Keratinocyte (primary cell): ENCODE measurements at places on chromosomes 2 and 18. TPM values are rescaled to one million over a fixed set of nuclear protein-coding genes. Genes with fewer than 3 reads are reported as not detected.

CCL20 gene
- 0.70 to 13.5 TPM (median 5.2 TPM) in 3 replicates for polyA plus RNA-seq

DNA sequence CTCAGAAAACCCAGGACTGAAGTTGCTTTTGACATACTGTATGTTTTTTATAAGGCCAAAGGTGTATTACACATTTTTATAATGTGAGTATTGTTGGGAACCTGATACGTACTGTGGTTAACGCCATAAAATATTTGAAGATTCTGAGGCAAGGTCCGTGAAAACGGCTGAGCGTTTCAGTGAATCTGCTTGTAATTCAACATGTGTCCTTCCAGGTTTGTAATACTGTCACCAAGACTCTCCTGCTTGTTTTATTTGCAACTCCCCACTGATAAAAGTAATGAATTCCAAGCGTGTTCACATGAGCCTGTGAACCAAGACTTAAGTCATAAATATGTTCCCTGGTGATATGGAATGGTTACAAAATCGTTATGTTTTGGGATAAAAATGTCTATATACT lies 23.9 kb upstream of the FRZB start:
- DNase-seq: no peak

- DNase-seq: no peak
Measured at GRCh38 chr2:168649562-168649961, 152.9 kb upstream of the NOSTRIN start.

DNA sequence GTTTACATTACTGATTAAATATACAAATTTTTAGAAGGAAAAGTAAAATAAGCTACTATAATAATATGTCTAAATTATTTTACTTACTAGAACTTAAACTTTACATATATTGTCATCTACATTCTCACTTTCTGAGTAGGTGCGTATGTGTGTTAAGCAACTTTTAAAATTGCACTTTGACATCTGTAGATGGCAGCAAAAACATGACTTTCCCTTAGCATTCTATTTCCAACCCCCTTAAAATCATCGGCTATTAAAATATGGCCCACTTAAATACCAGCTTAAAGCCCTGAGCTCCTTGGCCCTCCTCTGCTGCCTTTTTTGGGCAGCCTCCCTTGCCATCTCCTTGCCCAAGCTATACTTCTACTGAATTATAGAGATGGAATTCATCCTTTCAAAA lies 78.0 kb downstream of the UPP2 start:
- DNase-seq: no peak
